Gastrocnemius medialis (tissue), 4 donors: ENCODE measurements at places on chromosomes 16 and 17. TPM values are rescaled to one million over a fixed set of nuclear protein-coding genes. Genes with fewer than 3 reads are reported as not detected.

- peak; percentile 3 for DNase-seq
- H3K4me1 ChIP-seq = no peaks in the 10 kb centered on the region
- no peaks in the 10 kb centered on the region for H3K36me3 ChIP-seq
- H3K27me3 ChIP-seq = no peaks in the 10 kb centered on the region
Measured at GRCh38 chr17:67689534-67690177, 28.1 kb upstream of the NOL11 start.

DNA sequence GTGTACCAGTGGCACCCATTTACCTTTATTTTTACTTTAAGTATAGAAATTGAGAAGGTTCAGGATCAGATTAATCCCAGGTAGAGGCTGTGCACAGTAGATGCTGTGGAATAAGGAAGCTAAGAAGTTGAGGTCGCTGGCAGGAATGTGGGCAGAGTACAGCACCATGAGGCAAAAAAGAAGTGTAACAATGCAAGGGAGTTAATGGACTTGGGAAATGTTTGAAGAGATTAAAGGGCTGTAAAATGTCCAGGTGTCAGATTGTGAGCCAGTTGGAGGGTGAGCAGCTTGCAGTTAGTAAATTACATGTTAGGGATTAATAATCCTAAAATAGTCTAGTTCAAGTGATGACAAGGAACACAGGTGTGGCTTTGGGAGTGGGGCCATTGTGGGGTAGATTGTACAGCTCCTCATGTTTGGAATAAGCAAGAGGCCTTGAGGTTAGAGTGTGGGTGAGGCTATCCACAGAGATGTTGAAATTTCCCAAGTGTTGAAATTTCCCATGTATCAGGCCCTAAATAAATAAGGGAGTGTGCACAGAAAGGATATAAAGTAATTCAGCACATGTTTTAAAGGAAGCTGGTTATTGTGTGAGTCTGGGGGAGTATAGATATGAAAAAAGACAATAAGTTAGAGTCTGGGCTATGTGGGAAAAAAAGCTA lies 21.5 kb downstream of the TAT start:
- no peak overlapping the region for H3K27ac ChIP-seq
- H3K36me3 ChIP-seq = no peaks in the 10 kb centered on the region
- H3K4me3 ChIP-seq = no peak overlapping the region

DNA sequence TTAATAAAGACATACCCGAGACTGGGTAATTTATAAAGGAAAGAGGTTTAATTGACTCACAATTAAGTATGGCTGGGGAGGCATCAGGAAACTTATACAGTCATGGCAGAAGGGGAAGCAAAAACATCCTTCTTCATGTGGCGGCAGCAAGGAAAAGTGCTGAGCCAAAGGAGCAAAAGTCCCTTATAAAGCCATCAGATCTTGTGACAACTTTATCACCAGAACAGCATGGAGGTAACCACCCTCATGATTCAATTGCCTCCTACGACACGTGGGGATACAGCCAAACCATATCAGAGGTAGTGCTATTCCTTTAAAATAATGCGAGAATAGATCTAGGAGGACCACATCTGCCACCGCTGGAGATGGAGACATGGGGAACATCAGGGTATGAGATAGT lies 9.0 kb downstream of the C16orf54 start:
- DNase-seq = no peak
- no peaks in the 10 kb centered on the region for H3K27me3 ChIP-seq
- no peaks in the 10 kb centered on the region for H3K36me3 ChIP-seq
- no peak overlapping the region for H3K27ac ChIP-seq
- H3K4me3 ChIP-seq = no peak overlapping the region

DNA sequence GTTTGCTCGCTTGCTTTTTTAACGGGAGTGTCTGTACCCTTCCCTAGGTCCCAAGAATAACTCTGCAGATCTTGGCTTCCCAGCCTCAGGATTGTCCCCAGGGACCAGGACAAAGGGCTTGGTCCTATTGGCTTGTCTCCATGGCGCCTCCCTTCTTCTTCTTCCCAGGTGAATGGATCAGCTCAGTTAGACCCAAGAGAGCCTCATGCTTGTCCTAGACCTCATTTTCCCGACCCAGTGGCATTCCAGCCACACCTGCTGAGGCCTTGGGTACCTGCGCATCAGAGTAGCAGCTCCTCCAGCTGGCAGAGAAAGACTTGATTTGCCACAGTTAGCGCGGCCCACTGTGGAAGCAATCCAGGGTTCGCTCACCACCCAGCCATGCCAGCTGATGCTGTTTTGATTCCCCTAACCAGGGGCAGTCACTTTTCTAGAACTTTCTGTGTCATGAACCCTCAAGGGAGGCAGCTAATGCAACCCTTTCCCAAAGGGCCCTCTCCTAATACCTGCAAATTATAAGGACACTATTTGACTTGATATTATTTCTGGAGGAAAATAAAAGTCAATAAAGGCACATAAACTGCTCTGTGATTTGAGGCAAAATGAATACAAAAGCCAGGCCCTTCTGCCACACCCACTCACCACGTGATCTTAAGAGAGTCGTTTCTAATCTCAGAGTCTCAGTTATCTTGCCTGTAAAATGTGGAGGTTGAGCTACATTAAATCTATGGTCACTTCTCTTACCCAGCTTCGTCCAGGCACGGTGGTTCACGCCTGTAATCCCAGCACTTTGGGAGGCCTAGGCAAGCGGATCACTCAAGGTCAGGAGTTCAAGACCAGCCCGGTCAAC lies 13.9 kb downstream of the GPR142 start:
- no peaks in the 10 kb centered on the region for H3K36me3 ChIP-seq
- H3K27me3 ChIP-seq = no peaks in the 10 kb centered on the region
- H3K4me1 ChIP-seq = peaks cover 24% of the 10 kb centered on the region
- peak; percentile 47 for DNase-seq

Gene HSD17B2
- not detected for total RNA-seq

Gene UTP4
- total RNA-seq = 35.3 TPM

DNA sequence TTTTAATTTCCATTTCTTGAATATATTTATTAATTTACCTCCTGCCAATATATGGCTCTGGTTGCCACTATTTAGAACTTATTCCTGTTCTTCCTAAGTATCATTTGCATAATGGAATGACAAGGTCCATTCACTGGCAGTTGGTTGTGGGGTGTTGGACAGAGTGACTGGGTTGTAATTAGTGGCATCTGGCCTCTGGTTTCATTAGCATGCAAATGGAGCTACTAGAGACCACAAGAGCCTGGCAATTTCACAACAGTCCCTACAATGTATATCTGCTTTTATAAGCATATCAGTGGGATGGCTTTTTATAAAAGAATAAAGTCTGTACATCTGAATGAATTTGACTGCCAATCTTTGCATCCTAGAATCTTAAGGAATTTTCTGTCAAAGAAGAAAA lies 1030.9 kb upstream of the CDH8 start:
- H3K27me3 ChIP-seq = no peaks in the 10 kb centered on the region
- no peak overlapping the region for H3K4me3 ChIP-seq
- H3K36me3 ChIP-seq = no peaks in the 10 kb centered on the region
- H3K4me1 ChIP-seq = no peaks in the 10 kb centered on the region
- no peak for DNase-seq
- H3K27ac ChIP-seq = no peak overlapping the region

Gene GNG13
- total RNA-seq = not detected

Gene IRX5
- total RNA-seq = 3.2 TPM

DNA sequence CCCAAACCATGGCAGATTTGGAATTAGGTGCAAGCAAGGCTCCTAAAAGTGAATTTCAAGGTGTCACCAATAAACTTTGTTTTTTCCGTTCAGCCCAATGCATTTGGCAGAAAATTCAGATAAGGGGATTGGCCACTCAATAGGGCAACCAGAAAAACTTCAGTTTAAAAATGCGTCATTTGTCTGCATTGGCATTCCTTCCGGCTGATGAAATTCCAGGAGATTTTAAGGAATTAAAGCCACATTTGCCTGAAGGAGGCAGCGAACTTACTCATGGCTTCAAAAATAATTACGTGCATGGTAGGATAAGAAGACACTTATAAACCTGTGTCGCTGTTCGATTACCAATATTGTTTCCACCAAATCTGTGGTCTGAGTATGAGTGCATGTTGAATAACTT lies 151.9 kb downstream of the SALL1 start:
- H3K4me1 ChIP-seq = no peaks in the 10 kb centered on the region
- no peak overlapping the region for H3K27ac ChIP-seq
- DNase-seq = no peak
- no peaks in the 10 kb centered on the region for H3K36me3 ChIP-seq
- H3K27me3 ChIP-seq = no peaks in the 10 kb centered on the region
- H3K4me3 ChIP-seq = no peak overlapping the region
